ENCODE measurements at places on chromosomes 2 and 18. TPM values are rescaled to one million over a fixed set of nuclear protein-coding genes. Genes with fewer than 3 reads are reported as not detected.

Gene BOLL
- not detected for polyA plus RNA-seq

Gene CABYR
- 18.1 TPM for polyA plus RNA-seq

Gene CYP1B1
- polyA plus RNA-seq, result 0.62 TPM

Gene CXCR1
- polyA plus RNA-seq, result not detected

Gene TRIM43
- polyA plus RNA-seq, result not detected

Gene ITGB6
- polyA plus RNA-seq, result not detected

Gene SLC4A3
- polyA plus RNA-seq, result not detected

Gene SOWAHC
- 0.27 TPM for polyA plus RNA-seq

Gene LIMS3
- polyA plus RNA-seq, result 1.3 TPM

Gene GALNT3
- polyA plus RNA-seq, result 3.7 TPM

Gene RGPD4
- polyA plus RNA-seq, result not detected

Gene RAB6D
- polyA plus RNA-seq, result not detected

Gene PJVK
- not detected for polyA plus RNA-seq

Gene NEUROD1
- polyA plus RNA-seq, result not detected

Gene EPB41L5
- polyA plus RNA-seq, result 8.9 TPM

GRCh38 chr18:74597034-74597661 lies 522 bp upstream of the ZNF407 start:
- H3K27me3 ChIP-seq, result no peaks in the 10 kb centered on the region
- peak overlapping the region; percentile 95 for H3K27ac ChIP-seq
- H3K36me3 ChIP-seq, result no peaks in the 10 kb centered on the region
- H3K4me3 ChIP-seq, result peak overlapping the region; percentile 94
- no peak for DNase-seq
- peaks cover 47% of the 10 kb centered on the region for H3K4me1 ChIP-seq

DNA sequence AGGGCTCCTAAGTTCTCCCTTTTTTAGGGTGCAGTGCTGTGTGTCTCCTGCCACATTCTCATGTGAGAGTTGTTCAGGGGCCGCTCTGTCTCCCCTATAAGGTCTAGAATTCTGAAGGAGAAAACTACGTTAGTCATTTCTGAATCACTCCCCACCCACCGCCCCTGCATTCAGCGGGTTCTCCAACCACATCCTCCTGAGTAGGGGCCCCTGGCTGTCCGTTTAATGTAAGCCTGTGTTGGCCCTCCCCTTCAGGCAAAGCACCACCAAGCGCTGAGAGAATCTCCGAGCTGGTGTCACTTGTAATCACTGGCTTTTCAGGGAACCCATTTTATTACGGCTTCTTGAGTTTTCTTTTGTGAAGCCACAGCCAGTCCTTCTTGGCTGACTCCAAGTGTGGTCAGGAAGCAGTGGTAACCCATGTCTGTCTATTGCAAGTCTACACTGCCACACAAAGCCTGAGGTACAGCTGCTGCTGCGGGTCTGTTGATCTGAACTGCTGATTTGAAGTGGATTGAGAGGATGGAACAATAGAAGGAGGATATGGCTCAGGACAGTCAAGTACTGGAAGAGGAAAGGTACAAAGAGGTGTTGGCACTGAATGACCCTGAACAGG lies 16.9 kb downstream of the LCT start:
- H3K4me3 ChIP-seq, result no peak overlapping the region
- H3K4me1 ChIP-seq, result no peaks in the 10 kb centered on the region
- no peak overlapping the region for H3K27ac ChIP-seq
- H3K27me3 ChIP-seq, result no peaks in the 10 kb centered on the region
- no peak for DNase-seq

- no peaks in the 10 kb centered on the region for H3K36me3 ChIP-seq
- no peaks in the 10 kb centered on the region for H3K4me1 ChIP-seq
- DNase-seq, result no peak
- H3K27ac ChIP-seq, result no peak overlapping the region
- H3K4me3 ChIP-seq, result no peak overlapping the region
These were observed 74.5 kb downstream of the TPO start for GRCh38 chr2:1487758-1488157.

DNA sequence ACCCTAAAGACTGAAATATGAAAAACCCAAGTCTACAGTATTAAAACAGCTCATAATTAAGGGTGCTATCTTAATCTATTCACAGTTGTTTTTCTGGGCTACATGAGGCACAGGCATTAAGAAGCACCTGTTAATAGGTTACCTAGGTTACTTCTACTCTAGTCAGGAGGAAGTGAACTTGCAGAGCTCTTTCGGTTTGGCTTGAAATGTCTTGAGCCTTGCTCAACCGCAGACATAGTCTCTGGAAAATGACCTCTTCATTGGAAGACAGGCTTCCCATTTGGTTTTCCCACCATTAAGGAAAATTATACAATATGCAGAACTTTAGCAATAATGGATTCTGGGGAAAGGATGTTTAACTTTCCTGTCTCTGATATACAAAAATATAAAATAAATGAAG lies 142.3 kb upstream of the KCNJ3 start:
- no peaks in the 10 kb centered on the region for H3K4me1 ChIP-seq
- no peak overlapping the region for H3K27ac ChIP-seq
- H3K4me3 ChIP-seq, result no peak overlapping the region
- no peak for DNase-seq
- H3K36me3 ChIP-seq, result no peaks in the 10 kb centered on the region
- no peaks in the 10 kb centered on the region for H3K27me3 ChIP-seq

DNA sequence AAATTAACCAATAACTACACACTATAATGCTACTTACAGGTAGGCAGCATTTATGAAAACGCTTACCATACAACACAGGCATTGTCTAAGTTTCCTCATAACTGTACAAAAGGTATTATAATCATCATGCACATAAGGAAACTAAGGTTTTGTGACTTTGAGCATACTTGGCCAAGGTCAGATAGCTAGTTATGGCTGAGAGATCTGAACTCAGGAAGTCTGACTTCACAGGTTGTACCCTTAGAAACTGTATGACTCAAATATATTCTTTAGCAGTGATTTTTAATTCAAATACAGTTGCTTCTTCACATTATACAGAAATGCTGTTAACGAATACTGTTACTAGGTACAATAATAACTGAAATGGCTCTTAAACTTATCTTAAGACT lies 89.3 kb downstream of the TRIP12 start:
- H3K27me3 ChIP-seq, result no peaks in the 10 kb centered on the region
- no peak overlapping the region for H3K27ac ChIP-seq
- no peak overlapping the region for H3K4me3 ChIP-seq
- H3K4me1 ChIP-seq, result no peaks in the 10 kb centered on the region
- H3K36me3 ChIP-seq, result peaks cover 8% of the 10 kb centered on the region

- DNase-seq, result no peak
- no peaks in the 10 kb centered on the region for H3K27me3 ChIP-seq
- no peak overlapping the region for H3K4me3 ChIP-seq
- H3K27ac ChIP-seq, result peak overlapping the region; percentile 60
- H3K4me1 ChIP-seq, result peaks cover 53% of the 10 kb centered on the region
- no peaks in the 10 kb centered on the region for H3K36me3 ChIP-seq
These were observed 53.8 kb upstream of the STK17B start for GRCh38 chr2:196225213-196225612.

GRCh38 chr2:85737481-85737880 lies 16.3 kb upstream of the ATOH8 start:
- DNase-seq, result no peak
- no peak overlapping the region for H3K27ac ChIP-seq
- no peaks in the 10 kb centered on the region for H3K4me1 ChIP-seq
- H3K4me3 ChIP-seq, result no peak overlapping the region
- H3K36me3 ChIP-seq, result no peaks in the 10 kb centered on the region

DNA sequence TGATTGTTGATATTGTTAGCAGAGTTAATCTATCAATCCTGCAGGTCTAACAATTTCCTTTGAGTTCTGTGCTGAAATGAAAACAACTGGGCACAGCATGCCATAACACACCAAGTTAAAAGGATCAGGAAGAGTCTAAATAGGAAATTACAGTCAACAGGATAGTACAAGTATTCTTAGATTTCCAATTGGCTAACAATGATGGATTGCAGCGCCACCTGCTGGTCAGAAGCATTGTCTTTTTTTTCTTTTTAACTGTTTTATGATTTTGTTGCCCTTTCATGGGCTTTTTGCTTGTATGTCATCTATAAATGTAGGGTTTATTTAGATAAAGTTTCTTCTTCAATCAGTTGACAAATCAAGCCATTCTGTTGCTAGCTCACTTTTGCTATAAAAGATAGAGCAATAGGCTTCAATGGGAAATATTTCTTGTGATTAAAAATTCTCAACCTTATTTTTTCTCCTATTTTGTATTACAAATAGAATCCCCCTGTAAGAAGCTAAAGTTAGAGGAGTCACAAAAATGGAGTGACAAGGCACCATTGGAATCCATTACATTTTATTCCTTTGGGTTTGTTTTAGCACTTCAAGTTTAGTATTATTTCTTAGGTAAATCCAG lies 40.8 kb upstream of the RPRM start:
- H3K27me3 ChIP-seq, result no peaks in the 10 kb centered on the region
- no peaks in the 10 kb centered on the region for H3K36me3 ChIP-seq
- no peak overlapping the region for H3K27ac ChIP-seq
- peak; percentile 7 for DNase-seq
- H3K4me3 ChIP-seq, result no peak overlapping the region

DNA sequence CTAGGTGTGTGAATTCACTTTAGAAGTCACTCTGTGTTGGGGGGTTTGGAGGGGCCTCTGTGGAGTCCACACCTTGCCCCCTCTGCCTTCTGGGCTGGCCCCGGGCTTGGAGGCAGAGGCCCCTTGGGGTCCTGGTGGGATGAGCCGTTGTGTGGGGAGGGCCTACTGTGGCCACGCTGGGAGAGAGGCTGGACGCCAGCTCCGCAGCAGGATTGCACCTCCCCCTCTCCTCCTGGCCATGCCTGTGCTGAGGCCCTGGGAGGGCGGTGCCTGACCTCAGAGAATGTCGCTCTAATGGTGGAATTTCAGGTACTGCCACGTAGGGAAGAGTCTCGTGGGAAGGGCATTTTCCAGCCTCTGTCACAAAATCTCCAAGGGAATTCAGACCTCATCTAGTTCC lies 237.0 kb downstream of the ATAD2B start:
- no peak overlapping the region for H3K27ac ChIP-seq
- no peak overlapping the region for H3K4me3 ChIP-seq
- no peak for DNase-seq
- no peaks in the 10 kb centered on the region for H3K4me1 ChIP-seq

DNA sequence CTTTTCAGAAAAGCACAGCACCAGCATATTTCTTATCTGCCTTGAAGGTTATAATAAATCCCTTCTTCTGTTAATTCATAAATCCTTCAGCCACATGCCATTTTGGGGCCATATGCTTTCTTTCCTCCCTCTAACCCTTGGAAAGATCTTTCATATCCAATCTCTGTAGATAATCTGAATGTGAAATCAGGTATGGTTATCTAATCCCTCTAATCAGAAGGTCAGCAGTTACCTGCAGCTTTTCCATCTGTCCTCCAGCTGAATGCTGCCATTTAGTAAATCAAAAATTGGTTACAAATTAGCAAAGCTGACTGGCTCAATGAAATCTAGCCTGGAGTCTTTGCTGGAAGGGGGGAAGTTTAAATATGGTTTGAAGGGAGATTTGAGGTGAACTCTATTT lies 230.5 kb downstream of the PIK3C3 start:
- H3K27me3 ChIP-seq, result no peaks in the 10 kb centered on the region
- H3K36me3 ChIP-seq, result no peaks in the 10 kb centered on the region
- H3K27ac ChIP-seq, result no peak overlapping the region
- H3K4me1 ChIP-seq, result no peaks in the 10 kb centered on the region
- no peak overlapping the region for H3K4me3 ChIP-seq

DNA sequence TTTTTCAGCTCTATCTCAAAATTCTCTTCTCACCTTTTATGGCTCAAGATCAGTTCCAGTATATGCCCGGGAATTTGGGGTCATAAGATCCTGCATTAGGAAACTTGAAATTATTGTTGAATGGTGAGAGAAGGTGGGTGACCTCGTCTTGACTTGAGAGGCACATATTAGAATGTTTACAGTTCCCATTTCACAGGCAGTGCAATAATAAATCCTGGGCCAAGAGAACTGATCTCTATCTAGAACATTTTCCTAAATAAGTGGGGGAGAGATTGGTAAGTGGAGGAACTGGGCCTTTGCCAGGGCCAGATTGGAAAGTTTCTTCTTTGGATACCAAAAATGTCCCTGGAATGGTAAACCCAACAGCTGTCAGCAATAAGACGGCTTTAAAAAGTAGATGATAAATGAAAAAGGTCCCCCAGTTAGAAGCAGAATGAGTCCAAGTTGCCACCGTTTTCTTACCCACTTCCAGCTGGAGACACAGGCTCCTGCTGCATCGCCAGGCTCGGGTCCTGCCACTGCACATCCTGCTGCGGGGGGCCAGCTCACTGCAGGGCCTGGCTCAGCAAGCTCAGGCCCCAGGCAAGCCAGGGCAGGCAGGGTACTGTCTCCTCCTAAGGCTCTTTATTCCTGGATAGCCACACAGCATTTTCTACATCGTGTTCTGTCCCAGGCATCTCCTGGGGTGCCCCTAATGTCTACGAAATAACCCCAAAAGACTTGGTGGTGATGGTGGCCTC lies 126.4 kb upstream of the EPAS1 start:
- peak overlapping the region; percentile 62 for H3K27ac ChIP-seq
- peaks cover 2% of the 10 kb centered on the region for H3K36me3 ChIP-seq
- DNase-seq, result no peak
- H3K4me3 ChIP-seq, result no peak overlapping the region
- H3K4me1 ChIP-seq, result no peaks in the 10 kb centered on the region

GRCh38 chr2:19465978-19466377 lies 107.6 kb upstream of the OSR1 start:
- H3K27ac ChIP-seq, result no peak overlapping the region
- DNase-seq, result no peak
- H3K36me3 ChIP-seq, result no peaks in the 10 kb centered on the region
- no peaks in the 10 kb centered on the region for H3K27me3 ChIP-seq
- no peak overlapping the region for H3K4me3 ChIP-seq

DNA sequence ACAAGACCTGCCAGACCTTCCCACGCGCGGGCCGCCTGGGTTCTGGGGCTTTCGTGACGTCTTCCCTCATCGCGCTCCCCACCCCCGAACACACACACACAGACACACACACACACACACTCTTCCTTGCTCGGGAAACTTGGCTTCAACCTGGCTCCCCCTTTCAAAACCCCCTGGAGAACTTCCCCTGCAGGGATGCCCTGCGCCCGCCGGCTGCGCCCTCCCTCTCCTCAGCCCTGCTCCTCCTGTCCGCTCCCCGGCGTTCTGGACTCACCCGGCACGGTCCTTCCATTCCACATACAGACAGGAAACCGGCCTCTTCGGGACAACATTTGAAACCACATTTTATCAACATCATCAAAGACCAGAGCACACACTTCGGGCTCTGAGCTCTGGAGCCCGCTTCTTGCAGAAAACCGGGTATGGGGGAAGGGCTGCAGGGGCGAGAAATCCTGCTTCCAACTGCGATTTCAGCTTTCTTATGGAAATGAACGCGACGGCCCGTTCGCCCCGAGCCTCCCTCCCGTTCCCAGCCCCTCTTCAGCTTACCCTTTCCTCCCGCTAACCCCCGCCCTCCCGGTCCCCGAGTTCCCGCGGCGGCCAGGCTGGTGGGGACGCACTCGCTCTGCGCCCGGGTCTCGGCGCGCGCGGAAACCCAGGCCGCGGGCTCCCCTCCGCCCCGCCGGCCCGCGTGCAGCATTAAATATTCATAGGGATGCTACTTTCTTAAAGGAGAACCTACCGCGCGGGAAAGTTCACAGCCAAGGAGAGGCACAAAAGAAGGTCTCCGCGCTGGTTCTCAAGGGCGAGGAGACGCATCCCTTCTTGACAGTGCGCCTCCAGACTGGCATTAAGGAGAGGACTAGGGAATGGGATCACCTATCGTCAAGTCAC lies 18.3 kb downstream of the POU3F3 start:
- H3K4me3 ChIP-seq, result peak overlapping the region; percentile 84
- peaks cover 22% of the 10 kb centered on the region for H3K4me1 ChIP-seq
- peaks cover 46% of the 10 kb centered on the region for H3K27me3 ChIP-seq
- no peaks in the 10 kb centered on the region for H3K36me3 ChIP-seq

All from naive B cell (primary cell).